ENCODE measurements at places on chromosomes 1 and 21.

- DNase-seq: no peak
Observed at GRCh38 chr1:43284546-43285110, 753 bp downstream of the C1orf210 start.

DNA sequence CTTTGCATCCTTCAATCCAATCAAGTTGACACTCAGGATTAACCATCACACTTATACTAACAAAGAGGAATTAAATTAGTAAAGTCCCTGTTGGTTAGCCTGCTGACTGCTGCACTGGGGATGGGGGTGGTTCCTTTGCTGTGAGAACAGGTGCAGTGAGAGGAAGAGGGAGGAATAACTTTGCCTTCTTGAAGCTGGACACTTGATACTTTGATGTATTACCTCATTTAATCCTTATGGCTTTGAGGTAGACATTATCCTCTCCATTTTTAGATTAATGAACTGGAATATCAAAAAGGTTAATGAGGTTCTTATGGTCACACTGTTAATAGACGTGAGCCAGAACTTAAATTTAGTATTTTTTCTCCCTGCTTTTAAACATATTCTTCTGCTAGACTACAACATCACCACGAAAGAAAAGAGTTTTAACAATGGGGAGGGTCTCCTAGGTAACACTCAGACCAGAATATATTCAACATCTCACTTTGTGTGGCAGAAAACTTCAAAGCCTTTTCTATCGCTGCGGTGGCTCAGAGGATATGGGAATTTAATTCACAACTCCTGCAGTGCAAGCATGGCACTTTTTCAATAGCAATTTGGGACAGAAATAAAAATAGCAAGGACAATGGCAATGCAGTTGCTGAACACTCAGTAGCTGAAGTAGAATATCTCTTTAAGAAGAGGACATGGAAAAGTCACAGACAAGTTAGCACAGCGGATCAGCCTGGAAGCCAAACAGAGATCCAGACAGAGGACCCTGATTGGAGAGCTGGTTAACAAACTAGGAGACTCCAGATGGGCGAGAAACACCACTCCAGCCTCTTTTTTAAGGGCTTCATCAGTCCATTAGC is 68.8 kb upstream of the DNAH14 start:
- no peak for DNase-seq

- peak; percentile 53 for DNase-seq
Observed at GRCh38 chr1:116373431-116374352, 648 bp downstream of the ATP1A1 start.

GRCh38 chr1:153985941-153986761 is at the start of gene RAB13:
Gene RAB13, minus strand, starts transcription at chr1:153986339. Its CDS starts 103 bp downstream, at chr1:153986236.
- peak; percentile 93 for DNase-seq

DNA sequence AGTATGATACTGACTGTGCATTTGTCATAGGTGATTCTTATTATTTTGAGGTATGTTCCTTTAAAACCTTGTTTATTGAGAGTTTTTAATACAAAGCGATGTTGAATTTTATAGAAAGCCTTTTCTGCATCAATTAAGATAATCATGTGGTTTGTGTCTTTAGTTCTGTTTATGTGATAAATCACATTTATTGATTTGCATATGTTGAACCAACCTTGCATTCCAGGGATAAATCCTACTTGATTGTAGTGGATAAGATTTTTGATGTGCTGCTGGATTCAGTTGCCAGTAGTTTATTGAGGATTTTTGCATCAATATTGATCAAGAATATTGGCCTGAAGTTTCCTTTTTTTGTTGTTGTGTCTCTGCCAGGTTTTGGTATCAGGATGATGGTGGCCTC is 158.0 kb downstream of the CENPF start:
- no peak for DNase-seq

- DNase-seq: no peak
Observed at GRCh38 chr1:165816826-165817497, 10.5 kb upstream of the UCK2 start.

DNA sequence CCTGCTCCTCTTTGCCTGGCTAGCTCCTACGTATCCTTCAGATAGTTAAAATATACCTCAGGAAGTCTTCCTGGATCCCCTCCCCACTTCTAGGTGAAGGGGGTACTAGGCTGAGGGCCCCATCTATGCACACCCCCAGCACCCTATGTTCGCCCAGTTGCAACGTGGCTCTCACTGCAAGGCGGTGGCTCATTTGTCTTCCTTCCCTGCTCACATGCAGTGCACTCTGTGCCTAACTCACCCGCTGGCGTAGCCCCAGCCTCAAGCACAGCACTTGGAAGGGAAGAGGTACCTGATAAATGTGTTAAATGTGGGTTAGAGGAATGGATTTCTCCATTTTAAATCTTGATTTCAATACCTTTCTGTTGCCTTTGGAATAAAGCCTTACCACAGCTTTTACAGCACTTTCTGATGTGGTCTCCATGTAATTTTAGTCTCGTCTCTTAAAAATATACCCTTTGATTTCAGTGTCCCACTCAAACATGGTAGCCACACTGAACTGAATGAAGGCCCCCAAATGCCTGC is 39.3 kb downstream of the L1TD1 start:
- no peak for DNase-seq

- DNase-seq: no peak
Observed at GRCh38 chr21:34639250-34639649, 24.3 kb upstream of the RCAN1 start.

DNA sequence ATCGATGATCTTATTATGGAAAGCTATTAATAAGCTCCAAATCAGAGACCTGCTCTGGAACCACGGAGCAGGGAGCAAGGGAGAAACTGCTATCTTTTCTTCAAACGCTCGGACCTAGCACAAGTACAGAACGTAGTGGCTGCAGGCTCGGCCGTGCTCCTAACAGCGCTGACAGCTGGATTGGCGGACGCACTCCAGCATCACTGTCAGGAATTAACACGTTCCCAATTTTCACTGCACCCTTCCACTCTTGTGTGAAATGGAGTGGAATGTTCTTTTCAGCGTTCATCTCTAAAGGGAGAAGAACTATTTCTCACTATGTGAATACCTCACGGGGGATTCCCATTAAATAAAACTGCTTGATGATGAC is 106.9 kb downstream of the ZNF281 start:
- DNase-seq: no peak

- no peak for DNase-seq
Observed at GRCh38 chr1:86507935-86508582, 38.8 kb upstream of the CLCA4 start.

- no peak for DNase-seq
Observed at GRCh38 chr1:168180148-168180524, 1.4 kb downstream of the TIPRL start.

DNA sequence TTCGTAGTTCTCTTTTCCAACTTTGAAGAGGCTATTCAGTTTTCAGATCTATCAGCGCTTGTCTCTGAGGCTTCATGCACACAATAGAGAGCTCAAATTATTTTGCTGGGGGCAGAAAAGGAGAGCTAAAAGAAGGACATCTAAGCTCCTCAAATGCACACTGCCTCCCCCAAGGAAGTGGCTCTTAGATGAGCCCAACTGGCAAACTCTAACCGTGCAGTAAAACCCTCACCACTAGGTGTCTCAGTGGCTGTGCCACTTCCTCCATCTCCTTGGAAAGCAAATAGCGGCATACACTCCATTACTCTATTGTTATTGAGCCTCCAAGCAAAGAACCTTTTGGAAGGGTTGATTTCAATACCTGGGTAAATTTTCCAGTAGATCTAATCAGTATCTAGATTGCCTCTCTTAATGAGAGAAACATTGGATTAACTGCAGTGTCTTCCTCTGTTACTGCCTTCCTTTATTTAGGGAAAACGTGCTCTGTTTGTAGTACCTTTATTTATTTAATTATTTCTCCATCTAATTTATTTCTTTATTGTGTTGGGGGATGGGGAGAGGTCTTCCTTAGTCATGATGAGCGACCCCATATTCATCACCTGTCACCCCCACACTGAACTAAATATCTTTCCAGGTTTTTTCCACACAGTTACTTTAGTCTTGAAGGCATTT is 9.2 kb upstream of the SFPQ start:
- peak; percentile 68 for DNase-seq

GRCh38 chr1:53371121-53371666 is 43.3 kb upstream of the LRP8 start:
- no peak for DNase-seq

- peak; percentile 46 for DNase-seq
Observed at GRCh38 chr1:54973205-54973921, 7.1 kb upstream of the TMEM61 start.

DNA sequence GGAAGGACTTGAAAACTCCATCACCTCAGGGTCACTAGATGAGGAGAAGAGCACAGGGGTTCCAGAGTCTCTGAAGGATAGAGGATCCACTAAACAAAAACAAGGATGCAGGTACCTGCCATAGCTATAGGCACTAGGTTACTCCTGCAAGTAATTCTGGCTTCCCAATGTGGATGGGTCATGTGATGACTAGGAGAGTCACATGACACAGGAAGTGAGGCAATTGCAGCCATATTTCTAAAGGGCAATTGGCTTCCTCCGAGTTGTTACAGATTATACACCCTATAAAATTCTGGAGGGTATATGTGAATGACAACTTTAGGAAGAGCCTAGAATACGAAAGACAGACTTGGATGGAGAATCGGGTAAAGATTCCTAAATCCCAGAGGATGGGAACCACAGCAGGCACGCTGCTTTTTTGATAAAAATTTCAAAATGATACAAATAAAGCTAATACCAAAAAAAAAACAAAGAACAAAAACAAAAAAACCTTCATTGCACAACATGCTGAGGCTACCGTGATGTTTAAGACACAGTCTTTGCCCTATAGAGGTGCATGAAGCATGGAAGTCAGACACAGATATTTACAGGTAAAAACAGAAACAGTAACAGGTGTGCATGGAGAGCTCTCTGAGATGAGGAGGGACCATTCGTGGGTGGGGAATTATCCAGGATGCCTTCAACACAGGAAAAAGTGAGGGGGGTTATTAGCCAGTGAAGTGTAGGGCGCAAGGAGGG is 10.5 kb downstream of the MTX1 start:
- peak; percentile 25 for DNase-seq

DNA sequence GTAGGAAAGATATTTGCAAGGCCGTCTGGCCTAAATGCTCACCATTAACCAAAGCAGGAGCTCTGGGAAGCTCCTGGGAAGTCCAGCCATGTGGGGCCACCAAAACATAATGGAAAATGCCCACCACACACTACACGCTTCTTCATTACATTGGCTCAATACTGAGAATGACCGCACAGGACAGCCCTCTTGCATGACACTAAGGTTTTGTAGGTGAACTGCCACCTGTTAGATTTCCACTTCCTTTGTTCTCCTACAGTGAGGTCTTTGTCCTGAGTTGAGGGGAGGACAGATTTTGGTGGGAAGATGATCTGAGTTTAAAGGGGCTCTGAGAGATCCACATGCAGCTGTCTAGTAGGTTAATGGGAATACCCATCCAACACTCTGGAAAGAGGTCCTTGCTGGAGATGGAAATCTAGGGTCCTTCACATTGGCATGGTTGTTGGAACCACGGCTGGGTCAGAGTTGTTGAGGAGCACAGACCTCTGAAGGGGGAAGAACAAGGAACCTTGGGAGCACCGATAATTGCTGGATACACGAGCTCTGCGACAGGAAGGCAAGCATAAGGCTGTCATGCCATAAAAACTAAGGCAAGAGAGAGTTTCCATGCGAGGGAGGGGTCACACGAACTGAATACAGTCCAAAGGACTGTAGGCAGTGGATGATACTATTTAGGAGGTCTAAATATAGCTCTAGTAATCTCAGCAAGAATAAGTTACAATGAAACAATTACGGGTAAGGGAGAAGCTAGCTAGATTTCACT is 105.5 kb upstream of the IRF2BP2 start:
- DNase-seq: no peak

DNA sequence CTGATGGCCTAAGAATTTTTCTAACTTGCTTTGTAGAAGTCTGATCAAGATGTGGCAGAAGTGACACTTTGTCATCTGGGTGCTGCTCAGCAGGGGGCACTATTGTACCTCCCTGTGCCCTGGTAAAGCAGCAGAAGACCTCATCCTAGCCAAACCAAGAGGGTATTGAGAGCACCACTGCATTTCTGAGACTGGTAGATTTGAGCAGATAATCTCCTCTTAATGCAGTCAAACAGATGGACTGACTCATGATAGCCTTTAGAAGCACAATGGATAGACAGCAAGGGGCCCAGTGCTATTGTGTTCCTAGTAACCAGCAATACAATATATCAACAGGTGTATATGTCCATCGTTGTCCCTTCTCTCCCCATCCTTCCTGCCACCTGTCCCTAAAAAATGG is 5.7 kb downstream of the TPM3 start:
- no peak for DNase-seq

- no peak for DNase-seq
Observed at GRCh38 chr1:93607814-93608186, 73.8 kb downstream of the BCAR3 start.

DNA sequence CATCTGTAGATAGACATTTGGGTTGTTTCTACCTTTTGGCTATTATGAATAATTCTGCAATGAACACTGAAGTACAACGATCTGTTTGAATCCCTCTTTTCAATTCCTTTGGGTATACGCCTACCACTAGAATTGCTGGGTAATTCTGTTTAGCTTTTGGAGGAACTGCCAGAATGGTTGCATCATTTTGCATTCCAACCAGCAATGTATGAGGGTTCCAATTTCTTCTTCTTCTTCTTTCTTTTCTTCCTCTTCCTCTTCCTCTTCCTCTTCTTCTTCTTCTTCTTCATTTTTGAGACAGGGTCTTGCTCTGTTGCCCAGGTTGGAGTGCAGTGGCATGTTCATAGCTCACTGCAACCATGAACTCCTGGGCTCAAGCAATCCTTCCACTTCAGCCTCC is 13.8 kb upstream of the THEM5 start:
- no peak for DNase-seq

GRCh38 chr1:12601700-12602658 is 16.0 kb downstream of the DHRS3 start:
- DNase-seq: no peak

DNA sequence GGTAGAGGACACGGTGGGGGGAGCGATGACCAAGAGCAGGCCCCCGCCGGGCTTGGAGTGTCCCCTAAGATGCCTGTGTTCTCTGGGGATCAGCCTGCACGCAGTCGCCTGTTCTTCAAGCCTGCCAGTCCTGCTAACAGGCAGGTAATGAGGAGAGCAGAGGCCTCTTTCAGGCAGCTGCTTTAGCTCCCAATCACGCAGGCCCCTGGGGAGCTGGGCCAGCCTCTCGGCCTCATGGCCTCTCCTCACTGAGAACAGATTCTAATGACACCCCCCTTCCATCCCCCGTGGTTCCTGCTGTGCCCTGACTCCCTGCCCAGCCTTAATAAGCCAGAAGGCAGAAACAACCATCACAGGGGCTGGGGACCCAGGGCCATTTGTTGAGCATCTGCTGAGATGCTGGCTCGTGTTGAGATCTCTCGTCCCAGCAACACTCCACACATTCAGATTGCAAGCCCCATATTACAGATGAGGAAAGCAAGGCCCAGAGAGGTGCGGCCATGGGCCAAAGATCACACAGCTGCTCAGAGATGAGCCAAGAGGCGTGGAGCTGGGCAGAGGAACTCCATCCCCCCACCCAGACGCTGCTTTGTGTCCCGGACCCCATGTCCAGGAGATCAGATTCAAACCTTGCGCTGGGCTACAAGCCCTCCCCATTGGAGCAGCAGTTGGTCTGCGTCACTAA is 71.6 kb upstream of the CASZ1 start:
- DNase-seq: peak; percentile 76

Data from NCI-H446 (cell line).